ENCODE measurements at places on chromosomes 5 and 9.

- DNase-seq, result no peak
Measured at GRCh38 chr5:15785531-15785981, 285.6 kb downstream of the FBXL7 start.

DNA sequence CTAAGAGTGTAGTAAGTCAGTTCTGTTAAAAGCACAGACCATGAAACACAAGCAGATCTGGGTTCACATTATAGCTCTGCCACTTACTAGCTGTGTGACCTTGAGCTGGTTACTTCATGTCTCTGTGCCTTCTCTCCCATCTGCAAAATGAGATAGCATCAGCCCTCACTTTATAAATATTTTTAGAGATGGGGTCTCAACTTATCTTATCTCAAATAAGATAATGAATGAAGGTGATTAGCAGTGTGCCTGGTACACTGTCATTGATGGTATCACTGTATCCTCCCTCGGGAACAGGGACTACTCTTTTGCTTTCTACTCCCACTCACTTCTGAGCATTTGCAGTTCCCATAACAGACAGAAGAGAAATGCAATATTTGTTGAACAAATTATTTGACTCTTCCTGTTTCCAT lies 52.4 kb downstream of the GALNT10 start:
- DNase-seq, result no peak

- no peak for DNase-seq
Measured at GRCh38 chr5:115758356-115758755, 58.1 kb downstream of the CDO1 start.

- DNase-seq, result peak; percentile 5
Measured at GRCh38 chr5:1827886-1828397, 26.7 kb downstream of the NDUFS6 start.

GRCh38 chr5:91145333-91145620 lies 237.8 kb downstream of the ARRDC3 start:
- no peak for DNase-seq

- no peak for DNase-seq
Measured at GRCh38 chr5:125600559-125600958, 822.6 kb upstream of the GRAMD2B start.

DNA sequence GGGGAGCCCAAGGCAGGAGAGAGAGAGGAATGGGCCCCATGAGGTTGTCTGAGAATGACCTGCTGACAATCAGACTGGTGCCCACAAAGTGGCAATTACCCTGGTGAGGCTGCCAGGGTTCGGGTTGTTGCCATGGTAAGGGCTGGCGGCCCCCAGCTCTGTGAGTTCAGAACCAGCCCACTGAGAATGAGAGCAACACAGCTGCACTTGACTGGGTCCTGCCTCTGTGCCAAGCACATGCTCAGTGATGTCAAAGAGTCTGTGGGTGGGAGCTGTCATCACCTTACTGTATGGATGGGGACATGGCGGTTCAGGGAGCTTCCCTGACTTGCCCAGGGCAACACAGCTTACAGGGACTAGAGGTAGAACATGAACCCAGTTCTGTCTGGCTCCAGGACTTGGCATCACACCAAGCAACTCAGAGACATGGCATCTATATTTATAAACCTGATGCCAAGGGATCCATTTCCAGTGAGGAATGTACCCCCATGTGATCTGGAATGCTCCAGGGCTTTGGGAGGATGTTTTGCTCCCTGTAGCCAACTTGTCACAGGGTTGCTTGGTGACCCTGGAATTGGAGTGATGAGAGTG lies 38.2 kb upstream of the TEX48 start:
- DNase-seq, result no peak

DNA sequence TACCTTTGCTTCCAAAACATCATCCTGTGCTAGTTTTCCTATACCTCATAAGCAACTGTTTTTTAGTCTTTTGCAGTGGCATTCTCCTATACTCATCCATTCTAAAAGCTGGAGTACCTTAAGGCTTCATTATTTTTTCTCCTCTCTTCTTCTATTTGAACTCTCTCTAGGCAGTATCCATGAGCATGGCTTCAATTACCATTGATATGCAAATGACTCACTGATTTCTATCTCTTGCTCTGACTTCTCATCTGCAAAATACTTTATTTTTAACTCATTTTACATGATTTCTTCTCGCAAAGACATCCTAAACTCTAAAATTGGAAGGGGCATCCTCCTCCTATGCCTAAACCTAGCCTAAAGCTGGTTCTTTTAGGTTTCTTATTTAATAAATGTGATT lies 365.1 kb upstream of the NUDT12 start:
- no peak for DNase-seq

- DNase-seq, result no peak
Measured at GRCh38 chr9:26975728-26976707, 19.8 kb downstream of the IFT74 start.

DNA sequence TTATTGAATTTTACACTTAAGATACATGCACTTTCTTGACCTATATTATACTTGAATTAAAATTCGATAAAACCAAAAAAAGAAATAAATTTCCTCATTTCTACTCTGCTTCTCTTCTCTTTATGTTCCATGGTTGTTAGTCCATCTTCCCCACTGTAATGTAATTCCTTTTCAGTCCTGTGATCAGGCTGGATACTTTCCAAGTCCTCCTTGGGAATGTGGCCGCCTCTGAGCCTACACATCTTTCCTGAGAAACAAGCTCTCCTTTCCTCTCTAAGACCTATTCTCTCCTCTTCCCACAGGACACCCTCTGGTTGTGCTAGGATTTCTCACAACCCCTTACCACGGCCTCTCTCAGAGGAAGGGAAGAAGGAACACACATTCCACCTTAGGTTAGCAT lies 285.1 kb downstream of the DNAH5 start:
- DNase-seq, result no peak

DNA sequence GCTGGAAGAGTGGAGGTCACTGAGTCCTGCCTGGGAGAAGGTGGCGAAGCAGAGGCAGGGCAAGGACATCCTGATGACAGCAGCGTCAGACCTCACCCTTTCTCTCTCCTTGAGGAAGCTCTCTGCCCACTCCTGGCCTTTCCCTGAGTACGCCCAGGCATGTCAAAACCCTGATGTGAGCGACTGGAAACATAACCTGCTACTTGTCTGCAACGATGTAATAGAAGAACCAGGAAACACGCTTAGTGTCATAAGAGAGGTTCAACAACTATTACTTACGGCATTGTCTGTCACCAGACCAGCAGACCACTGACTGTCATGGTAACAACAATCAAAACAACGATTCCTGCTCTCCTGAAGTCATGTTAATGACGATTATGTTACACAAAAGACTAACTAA lies 152.4 kb downstream of the ACTL7B start:
- no peak for DNase-seq

GRCh38 chr5:79573983-79574890 lies 38.0 kb upstream of the TENT2 start:
- DNase-seq, result no peak

GRCh38 chr5:6557807-6558575 lies 74.9 kb downstream of the NSUN2 start:
- no peak for DNase-seq

GRCh38 chr9:71816916-71817451 lies 48.7 kb upstream of the CEMIP2 start:
- DNase-seq, result no peak

GRCh38 chr5:80796846-80797245 lies 142.1 kb upstream of the DHFR start:
- no peak for DNase-seq

DNA sequence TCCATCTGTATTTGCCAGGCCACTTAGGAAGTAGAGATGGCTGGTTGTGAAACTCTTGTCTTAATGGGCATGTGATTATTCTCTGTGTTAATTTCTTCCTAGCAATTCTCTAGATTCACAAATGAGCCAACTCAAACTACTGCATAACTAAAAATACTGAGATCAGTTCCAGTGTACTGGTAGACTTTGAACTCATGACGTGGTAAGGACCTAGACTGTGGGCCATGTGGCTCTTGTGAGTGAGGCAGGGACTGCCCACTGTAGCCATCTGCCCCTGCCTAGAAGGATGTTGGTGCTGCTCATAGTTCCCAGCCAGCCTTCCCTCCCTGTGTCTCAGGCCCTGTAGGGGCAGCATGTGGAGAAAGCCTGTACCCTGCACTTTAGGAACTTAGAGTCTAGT lies 47.4 kb downstream of the CYSTM1 start:
- DNase-seq, result no peak

DNA sequence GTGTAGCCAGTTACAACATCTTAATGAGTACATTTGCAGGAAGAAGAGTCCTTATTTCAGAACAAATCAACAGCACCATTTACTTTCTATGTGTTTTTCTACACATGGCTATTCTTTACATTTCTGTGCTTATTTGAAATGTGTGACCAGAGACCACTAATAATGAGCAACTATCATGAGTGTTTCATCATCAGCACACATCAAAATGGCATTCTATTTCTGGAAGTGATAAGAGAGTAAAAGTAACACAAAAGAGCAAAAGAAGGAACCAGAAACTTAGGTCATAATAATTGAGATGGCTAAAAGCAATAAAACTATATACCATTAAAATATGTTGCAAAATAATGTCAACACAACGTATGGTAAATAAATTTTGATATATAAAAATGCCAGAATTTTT lies 159.7 kb downstream of the PBX3 start:
- no peak for DNase-seq

DNA sequence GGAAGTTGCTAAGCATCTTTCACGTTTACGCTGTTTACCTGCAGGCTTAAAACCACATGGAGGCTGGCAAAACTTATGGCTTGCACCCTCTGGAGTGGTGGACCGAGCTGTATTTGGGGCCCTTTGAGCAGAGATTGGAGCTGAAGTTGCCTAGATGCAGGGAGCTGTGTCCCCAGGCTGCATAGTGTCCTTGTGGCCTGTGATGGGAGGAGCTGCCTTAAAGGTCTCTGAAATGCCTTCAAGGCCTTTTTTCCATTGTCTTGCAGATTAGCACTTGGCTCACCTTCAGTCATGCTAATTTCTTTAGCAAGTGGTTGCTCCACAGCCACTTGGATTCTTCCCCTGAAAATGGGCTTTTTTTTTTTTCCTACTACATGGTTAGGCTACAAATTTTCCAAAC lies 81.5 kb upstream of the CHD1 start:
- DNase-seq, result no peak

- DNase-seq, result no peak
Measured at GRCh38 chr9:68493958-68494577, 46.6 kb downstream of the TMEM252 start.

- DNase-seq, result no peak
Measured at GRCh38 chr5:103690676-103691075, 128.1 kb upstream of the NUDT12 start.

DNA sequence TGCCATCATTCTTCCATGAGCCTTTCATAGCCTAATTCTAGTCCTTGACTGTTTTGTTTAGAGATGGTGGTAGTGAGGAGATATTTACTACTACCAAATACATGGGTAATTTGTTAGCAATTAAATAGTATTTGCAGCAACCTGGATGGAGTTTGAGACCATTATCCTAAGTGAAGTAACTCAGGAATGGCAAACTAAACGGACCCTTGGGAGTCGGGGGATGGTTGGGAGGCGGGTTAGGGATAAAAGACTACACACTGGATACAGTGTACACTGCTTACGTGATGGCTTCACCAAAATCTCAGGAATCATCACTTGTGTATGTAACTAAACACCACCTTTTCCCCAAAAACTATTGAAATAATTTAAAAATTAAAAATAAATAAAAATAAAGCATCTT lies 809.2 kb upstream of the ZNF608 start:
- no peak for DNase-seq

GRCh38 chr9:137089232-137089947 lies 2.6 kb downstream of the MAN1B1 start:
- DNase-seq, result no peak

GRCh38 chr5:134626369-134627014 lies 6.1 kb downstream of the SAR1B start:
- no peak for DNase-seq

- peak; percentile 6 for DNase-seq
Measured at GRCh38 chr9:94603259-94604160, 9.9 kb upstream of the FBP2 start.

GRCh38 chr5:179864686-179865085 lies 6.1 kb upstream of the MRNIP start:
- DNase-seq, result no peak

GRCh38 chr5:28678899-28679298 lies 1640.5 kb upstream of the CDH9 start:
- DNase-seq, result no peak

DNA sequence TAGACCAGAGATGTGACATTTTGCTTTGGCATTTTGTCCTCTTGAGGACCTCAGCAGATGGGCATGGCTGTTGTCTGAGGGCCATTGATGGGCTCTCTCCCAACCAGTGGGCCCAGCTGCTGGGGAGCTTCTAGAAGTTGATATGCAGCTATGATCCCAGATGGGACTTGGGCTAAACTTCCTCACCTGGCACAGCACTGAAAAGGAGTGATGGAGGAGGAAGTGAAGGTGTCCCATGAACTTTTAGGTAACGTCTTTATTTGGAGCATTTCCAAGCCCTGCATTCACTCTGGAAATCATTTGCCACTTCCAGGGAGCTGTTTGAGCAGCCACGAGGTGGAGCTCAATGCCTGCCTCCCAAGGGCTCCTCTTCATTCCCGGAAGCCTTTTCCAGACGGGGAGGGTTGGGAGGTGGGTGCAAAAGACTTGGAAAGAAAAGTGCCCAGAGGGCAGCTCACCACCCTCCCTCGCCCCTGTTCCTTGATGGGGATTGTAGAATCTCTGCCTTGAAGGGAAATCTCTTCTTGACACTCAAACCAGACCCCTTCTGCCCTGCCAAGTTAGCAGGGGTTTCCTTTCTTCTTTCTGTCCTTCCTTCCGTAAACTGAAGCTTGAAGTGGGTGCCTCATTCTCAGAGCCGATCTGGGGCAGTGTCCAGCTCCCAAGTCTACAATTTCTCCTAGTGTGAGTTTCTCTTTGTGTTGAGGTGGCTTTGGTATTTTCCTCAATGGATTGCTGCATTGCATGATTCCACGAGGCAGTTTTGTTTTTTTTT lies 18.1 kb upstream of the NEUROG1 start:
- DNase-seq, result no peak

- DNase-seq, result peak; percentile 46
Measured at GRCh38 chr9:114082017-114082762, 4.1 kb upstream of the AMBP start.

GRCh38 chr5:38533286-38534155 lies 22.9 kb downstream of the LIFR start:
- DNase-seq, result no peak

- DNase-seq, result no peak
Measured at GRCh38 chr5:74136276-74136825, 504.2 kb downstream of the ENC1 start.

DNA sequence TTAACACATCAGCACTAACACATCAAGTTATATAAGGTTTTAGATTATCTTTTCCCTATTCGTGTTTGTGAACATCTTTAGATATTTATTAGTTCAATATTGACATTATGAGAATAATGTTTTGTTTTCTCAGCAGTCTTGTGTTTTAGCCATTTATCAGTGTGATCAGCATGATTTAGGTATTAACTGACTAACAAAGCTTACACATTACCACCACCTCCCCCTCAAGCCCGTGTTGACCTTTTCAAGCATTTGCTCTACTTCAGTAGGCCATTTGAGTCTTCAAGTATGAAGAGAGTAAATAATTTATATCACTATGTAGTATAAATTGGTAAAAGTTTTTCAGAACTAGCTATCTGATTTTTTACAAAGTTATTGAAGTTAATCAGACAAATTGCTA lies 6.9 kb downstream of the PBX3 start:
- DNase-seq, result no peak

- DNase-seq, result no peak
Measured at GRCh38 chr9:16744394-16744793, 126.1 kb downstream of the BNC2 start.
